Amygdala (tissue), 56 donors: ENCODE measurements at places on chromosomes 2 and 18.

GRCh38 chr2:119126650-119127049 is 31.9 kb downstream of the C1QL2 start:
- no peak for DNase-seq

GRCh38 chr18:78754311-78755043 is 225.1 kb upstream of the SALL3 start:
- DNase-seq: no peak

- DNase-seq: no peak
Observed at GRCh38 chr2:30366199-30366691, 80.8 kb upstream of the LCLAT1 start.

GRCh38 chr18:24567199-24567598 is 106.8 kb downstream of the HRH4 start:
- no peak for DNase-seq

DNA sequence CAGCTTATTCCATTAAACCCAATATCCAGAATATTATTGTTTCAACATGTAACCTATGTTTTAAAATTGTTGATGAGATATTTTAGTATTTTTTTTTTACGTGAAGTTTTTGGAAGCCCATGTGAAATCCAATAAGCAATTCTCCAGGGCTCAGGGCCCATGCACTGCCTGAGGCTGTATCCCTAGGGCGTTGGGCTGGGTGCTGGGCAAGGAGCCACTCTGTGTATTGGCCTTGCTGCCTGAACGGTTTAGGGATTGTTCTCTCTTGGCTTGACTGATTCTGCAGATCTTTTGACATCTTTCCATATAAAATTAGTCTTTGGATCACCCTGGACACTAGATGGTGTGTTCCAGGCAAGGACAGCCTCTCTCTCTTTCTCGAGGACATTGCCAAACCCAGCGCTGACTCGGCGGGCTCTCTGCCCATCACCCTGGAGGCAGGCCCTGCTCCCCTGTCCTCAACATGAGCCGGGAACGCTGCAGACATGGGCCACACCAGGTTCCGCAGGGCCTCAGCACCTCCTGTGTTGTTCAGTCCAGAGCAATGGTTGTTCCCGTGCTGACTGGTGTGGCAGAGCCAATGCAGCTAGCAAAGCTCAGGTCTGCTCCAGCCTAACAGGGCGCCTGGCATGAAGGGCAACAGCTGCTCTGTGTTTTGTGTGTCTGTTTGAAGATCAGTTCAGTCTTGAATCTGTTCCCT is 163.0 kb downstream of the SEPTIN10 start:
- no peak for DNase-seq

- DNase-seq: no peak
Observed at GRCh38 chr18:31155498-31155897, 7.2 kb downstream of the DSC1 start.

- DNase-seq: no peak
Observed at GRCh38 chr2:216733046-216733445, 37.7 kb upstream of the IGFBP5 start.

GRCh38 chr2:222792001-222792611 is 68.7 kb upstream of the ACSL3 start:
- DNase-seq: peak; percentile 47

DNA sequence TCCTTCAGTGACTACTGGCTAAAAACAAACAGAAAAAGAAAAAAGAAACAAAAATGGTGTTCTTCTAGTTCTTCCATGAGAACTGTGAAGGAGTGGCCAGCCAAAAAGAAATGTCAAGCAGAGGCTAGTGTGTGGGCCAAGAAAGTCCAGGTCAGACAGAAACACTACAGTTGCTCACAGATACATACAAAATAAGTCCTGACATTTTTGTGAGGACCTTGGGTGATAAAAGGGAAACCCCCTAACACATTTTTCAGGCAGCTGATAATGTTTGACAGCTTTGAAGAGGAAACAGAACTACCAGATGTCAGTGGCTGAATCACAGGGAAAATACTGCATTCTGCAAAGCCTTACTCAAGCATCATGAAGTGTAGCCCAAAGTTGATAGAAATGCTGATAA is 28.1 kb downstream of the ARHGAP25 start:
- DNase-seq: no peak

GRCh38 chr18:25189391-25190185 is 162.4 kb downstream of the ZNF521 start:
- no peak for DNase-seq

- DNase-seq: no peak
Observed at GRCh38 chr2:63261137-63261621, 210.5 kb downstream of the OTX1 start.

GRCh38 chr2:237471438-237472186 is 15.4 kb upstream of the MLPH start:
- no peak for DNase-seq

DNA sequence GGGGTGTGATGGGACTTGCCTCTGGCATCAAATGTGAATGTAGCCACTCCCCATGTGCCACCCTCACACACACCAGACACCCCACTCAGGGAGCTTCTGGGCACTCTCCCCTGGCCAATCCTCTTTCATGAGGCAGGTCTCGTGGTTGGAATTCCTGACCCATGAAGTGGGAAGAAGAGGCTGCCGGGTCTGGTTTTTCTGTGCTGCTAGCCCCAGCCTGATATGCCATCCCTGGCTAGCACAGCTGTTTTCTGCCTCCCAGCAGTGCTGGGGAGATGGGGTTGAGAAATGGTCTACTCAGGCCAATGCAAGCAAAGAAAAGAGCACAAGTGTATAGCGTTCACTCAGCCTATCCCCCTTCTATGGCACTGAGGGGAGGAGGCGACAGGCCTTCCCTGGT is 1.2 kb upstream of the C2orf72 start:
- DNase-seq: no peak

DNA sequence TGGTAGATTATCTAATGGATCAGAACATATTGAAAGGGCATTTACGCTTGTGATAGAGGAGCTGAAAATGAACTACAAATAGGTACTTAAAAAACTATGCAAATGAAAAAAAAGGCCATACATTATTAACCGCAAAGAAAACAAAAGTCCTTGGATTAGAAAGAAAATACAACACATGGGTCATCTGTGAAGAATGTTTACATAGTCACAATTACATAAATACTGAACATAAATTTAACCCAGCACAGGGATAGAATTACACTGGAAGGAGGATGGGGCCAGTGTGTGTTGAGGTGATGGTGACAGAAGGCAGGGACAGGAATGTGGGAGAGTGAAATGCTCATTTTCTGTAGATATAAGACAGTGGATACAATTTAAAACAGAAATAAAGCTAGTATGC is 6.6 kb downstream of the NTSR2 start:
- no peak for DNase-seq

DNA sequence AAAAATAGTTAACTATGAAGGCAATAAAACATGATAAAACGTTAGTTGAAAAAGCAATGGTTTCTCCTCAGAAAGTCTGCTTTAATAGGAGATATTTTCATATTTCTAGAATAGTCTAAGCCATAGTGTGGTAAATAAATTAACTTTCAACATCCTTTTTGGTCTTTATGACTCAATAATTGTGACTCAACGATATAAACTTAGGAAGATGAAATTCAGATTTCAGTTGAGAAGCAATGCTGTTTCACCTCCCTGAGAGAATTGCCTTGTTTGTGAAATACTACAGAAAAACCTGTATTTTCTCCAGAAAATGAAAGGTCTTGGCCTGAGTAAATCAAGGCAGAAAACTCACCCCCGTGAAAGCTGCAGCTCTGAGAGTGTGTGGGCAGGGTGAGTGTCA is 166.9 kb downstream of the ETAA1 start:
- DNase-seq: no peak

- no peak for DNase-seq
Observed at GRCh38 chr2:1727101-1727771, 17.1 kb downstream of the PXDN start.

DNA sequence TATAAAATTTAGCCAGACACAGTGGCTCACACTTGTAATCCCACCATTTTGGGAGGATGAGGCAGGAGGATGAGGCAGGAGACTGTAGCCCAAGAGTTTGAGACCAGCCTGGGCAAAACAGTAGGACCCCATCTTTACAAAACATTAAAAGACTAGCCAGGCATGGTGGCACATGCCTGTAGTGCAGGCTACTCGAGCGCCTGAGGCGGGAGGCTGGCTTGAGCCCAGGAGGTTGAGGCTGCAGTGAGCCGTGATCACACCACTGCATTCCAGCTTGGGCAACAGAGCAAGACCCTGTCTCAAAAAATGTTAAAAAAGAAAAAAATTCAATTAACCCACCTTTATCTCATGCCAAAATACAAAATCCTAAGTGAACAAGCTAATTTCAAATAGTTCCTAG is 4.0 kb downstream of the REV1 start:
- no peak for DNase-seq

DNA sequence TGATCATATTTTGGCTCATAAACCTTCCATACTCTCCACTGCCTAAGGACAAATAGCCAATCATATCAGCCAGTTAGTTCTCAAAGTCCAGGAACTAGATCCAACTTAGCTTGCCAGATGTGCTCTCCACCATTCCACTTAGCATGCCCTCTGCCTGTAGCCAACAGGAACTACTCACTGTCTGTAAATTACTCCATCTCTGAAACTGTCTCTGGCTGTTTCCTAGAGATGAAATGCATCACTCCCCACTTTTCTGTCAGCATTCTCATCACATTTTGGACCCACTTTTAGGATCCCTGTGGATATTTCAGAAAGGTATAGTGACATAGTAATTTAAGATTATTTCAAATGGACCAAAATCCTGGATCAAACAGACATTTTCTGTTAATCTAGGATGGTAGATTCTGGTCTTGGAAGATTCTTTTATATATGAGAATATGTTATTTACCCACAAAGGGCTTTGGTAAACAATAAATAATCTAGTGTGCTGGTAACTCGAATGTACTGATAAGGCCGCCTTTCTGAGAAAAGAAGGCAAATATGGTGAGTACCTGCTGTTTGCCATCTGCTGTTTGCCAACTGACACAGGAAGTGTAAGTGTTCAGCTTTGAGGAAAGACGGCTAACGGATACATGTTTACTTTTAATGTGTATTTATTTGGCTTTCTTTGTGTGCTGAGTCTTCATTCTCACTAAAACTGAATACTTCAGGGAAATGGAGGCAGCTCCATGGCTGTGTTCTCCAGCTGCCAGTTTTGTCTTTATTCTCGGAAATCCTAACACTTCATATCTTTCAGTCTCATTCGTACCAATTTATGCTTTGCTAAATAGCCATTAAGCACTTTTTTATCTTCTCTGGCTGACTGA is 79.5 kb downstream of the EVA1A start:
- no peak for DNase-seq

- peak; percentile 61 for DNase-seq
Observed at GRCh38 chr2:222708274-222708710, 36.8 kb downstream of the MOGAT1 start.

DNA sequence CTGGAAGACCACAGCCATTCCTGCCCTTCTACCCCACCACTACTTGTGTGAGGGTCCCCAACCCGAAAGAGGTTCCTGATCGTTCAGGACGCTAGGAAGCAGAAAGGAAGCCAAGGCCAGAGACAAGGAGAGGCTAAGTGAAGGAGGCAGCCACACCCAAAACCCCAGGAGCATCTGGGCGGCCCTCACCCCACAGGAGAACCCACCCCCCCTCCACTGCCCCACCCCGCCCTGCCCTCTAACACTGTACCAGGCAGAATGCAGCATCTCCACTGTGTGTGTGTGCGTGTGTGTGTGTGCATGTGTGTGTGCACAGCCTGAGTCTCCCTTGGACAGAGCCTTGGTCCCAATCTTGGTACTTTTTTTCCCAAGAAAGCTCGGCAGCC is 207.5 kb upstream of the HAAO start:
- DNase-seq: no peak

- DNase-seq: no peak
Observed at GRCh38 chr2:69985688-69986087, 24.3 kb upstream of the ASPRV1 start.

DNA sequence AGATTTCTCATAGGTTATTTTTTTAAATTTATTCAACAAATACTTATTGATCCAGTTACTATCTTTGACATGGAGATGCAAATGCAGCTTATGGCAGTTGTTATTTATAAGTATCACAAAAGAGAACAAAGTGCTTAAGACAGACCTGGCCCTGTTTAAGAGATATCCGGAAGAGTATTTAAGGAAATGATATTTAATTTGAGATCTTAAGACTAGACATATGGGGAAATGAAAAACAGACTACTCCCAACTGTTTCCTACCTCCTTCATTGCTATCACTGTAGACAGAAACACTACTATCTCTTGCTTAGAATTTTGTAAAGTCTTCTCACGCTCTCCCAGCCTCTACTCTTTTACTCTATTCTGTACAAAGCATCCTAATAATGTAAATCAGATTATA is 36.0 kb downstream of the RPRD1A start:
- no peak for DNase-seq

DNA sequence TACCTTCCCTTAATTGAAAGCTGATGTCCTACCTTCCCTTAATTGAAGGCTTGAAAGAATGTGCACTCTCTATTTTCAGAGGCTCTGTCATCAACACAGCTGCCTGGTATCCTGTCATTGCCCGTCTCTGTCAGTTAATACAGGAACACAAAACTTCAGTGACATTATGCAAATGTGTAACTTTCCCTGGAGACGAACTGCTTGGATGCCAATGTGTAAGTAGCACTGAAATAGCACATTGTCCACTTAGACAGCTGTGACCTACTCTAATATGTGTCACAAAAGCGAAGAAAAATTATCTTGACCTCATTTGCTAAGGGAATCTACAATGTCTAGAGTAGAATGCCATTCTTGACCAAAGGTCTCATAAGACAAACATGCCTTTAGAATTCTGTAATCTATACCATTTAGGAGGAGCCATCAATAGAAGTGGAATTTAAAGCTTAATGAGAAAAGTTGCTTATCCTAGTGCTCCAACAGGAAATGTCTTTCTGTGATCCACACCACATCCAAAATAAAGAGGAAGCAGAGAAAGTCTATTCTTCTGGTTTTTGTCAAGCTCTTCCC is 138.1 kb downstream of the BARD1 start:
- DNase-seq: no peak

DNA sequence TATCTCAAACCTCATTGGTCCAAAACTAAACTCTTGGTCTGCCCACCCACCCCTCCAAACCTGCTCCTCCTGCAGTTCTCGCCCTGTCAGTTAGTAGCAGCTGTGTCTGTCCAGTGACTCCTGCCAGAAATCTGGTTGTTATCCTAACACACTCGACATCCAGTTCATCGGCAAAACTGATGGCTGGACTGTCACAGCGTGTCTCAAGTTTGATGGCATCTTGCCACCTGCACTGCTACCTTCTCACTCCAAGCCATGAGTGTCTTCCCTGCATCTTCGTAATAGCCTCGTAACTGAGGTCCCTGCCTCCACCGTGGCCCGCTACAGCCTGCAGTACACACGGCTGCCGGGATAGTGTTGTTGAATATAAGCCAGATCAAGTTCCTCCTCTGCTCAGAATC is 470.1 kb upstream of the RAB12 start:
- no peak for DNase-seq

- no peak for DNase-seq
Observed at GRCh38 chr2:62665446-62665845, 40.1 kb upstream of the EHBP1 start.

DNA sequence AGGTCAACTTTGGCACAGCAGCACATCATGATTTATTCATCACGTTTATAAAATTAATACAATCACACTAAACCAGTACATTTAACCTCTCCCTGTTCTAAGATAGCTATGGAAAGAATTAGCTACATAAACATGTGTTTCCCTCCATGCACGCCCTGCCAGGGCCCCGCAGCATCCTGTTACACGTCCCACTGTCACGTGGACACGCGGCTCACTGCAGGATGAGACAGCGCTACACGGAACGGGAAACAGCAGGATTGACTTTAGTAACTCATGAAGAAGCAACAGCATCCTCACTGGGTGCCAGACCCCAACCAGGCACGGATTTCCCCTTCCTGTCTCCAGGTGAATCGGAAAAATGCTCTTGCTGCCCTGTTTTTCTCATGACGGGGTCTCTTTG is 30.9 kb upstream of the SALL3 start:
- DNase-seq: no peak
